HuH-7.5 (cell line): ENCODE measurements at places on chromosomes 16 and 17.

GRCh38 chr17:81242421-81243332, 3.6 kb downstream of the NDUFAF8 start:
- no peak for DNase-seq

- no peak for DNase-seq
Measured at GRCh38 chr17:78300962-78301820, 58.7 kb downstream of the SOCS3 start.

DNA sequence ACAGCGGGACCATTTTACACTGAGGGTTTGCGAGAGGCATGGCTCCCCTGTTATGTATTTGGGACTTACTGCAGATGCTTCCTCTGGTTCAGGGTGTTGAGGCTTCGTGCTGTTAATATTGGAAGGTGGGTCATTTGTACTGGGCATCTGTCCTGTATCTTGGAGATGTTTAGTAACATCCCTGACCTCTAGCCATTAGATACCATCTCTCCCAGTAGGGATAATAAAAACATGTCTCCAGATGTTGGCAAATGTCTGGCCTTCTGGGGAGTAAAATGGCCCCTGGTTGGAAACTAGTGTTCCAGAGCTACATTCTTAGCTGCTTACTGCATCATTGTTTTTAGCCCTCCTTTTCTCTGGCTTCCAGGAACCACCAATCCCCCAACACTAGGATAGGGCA, 388.0 kb downstream of the WWOX start:
- DNase-seq: no peak

DNA sequence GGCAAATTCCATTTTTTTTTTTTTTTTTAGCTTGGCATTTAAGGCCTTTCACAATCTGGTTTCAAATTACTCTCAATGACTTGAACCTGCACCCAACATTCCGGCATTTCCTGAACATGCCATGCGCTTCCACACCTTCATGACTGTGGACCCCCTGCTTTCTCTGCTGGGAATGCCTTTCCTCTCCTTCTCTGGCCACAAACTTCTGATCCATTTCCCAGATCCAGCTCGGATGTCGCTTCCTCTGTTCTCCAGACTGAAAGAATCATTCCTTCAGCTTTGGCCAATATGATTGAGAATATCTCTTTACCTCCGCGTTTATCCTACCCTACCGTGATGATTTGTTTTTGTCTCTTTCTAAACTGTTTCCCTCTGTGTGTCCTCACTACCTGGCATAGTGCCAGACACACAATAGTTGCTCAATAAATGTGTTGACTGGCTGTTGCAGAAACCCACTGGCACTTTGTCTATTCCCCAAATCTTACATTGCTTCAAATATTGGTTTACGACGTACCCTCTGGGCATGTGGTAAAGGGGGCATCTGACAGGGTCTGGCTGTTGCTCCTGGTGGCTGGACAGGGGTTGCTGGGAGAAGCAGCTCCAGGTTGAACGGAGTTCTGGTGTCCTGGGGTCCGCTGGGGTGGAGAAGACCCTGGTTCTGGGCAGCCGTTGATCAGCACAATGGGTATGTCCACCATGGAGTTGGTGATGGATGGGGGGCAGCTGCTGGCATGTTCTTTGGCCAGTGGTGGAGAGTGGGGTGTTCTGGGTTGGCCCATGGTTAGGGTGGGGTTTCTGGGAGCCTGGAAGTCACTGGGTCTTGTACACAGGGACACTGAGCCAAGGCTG, 14.7 kb downstream of the TNS4 start:
- no peak for DNase-seq

DNA sequence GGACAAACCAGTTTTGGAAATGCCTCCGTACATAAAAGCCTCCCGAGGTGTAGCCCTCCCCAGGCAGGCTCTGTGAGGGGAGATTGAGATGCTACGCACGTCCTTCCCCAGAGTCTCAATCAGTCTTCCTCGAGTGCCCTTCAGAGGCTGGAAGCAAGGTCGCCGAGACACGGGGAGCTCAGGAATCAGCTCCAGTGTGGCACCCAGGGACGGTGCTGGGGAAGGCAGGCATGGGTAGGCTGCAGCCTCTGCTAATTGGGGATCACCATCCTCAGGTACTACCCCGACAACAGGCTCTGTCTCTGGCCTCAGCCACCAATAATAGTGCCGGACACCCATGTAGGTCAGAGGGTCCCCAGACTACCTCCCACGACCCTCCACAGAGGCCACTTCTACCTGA, 28.1 kb upstream of the GSG1L start:
- no peak for DNase-seq

DNA sequence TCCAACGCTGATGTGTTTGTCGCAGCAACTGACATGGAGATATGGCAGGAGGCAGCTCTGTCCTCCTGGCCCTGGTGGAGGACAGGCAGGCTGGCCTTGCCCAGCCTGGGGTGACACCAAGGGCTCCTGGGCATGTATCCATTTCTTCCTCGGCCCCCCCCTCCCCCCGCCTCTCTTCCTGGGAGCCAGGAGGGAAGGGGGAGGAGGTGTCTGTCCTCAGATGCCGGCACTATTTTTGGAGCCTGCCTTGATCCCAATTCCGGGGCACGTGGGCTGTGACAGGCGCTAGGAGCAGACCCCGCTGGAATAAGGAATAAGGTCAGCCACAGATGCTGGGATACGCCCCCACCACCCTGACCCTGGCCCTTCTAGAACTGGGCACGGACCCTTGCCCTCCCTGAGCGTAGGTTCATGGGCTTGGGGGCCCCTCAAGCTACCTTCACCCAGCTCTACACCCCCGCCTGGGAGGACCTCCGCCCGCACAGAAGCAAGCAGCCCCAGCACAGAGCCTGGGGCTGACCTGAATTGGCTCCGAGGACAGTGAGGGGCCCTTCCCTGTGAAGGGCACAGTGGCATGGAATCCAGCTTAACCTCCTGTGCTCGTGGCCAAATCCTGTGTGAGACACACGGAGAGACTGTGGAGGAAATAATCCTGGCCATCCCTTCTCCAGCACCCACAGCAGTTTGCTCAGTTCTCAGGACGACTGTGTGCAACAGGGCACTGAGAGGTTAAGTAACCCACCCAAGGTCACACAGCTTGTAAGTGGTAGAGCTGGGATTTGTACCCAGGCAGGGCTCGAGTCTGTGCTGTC, 24.1 kb downstream of the SEC14L5 start:
- no peak for DNase-seq

DNA sequence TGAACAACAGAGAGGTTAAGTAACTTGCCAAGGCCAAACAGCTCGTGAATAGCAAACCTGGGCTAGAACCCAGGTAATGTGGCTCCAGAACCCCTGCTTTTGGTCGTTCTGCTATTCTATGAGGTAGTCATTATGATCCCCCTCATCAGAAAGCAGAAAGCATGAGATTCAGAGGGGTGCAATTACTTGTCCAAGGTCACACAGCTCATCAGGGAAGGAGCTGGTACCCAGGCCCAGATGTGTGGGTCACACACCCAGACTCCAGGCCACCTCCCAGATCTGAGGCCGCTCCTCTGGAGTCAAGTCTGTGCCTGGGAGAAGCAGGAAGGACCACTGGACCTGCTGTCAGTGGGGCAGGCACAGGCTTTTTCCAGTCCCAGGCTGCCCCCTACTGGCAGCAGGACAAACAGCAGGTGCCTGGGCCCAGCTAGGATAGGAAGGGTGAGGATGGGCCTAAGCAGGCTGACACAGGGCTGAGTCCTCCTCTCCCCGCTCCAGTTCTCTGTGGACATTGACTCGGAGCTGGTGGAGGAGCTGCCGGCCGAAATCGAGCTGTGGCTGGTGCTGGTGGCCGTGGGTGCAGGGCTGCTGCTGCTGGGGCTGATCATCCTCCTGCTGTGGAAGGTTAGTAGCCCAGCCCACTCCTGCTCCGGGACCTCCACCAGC, 7.8 kb upstream of the PDK2 start:
- DNase-seq: peak; percentile 90

DNA sequence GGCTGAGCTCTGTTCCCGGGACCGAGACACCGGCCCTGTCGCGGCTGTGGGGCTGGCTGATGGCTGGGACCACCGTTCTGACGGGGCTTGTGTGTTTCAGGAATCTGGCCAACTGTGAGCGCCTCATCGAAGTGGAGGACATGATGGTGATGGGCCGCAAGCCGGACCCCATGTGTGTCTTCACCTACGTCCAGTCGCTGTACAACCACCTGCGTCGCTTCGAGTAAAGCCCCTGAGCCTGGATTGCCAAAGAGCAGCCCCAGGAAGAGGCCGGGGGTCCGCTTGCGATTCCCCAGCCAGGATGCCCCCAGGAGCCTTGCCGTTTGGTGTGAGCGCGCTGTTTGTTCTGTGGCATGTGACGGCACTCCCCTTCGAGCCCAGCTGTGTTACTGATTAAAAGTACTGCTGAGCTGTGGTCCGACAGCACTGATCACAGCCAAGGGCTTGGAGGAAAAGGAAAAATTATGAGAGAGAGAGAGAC, 23.0 kb downstream of the SMTNL2 start:
- DNase-seq: no peak

DNA sequence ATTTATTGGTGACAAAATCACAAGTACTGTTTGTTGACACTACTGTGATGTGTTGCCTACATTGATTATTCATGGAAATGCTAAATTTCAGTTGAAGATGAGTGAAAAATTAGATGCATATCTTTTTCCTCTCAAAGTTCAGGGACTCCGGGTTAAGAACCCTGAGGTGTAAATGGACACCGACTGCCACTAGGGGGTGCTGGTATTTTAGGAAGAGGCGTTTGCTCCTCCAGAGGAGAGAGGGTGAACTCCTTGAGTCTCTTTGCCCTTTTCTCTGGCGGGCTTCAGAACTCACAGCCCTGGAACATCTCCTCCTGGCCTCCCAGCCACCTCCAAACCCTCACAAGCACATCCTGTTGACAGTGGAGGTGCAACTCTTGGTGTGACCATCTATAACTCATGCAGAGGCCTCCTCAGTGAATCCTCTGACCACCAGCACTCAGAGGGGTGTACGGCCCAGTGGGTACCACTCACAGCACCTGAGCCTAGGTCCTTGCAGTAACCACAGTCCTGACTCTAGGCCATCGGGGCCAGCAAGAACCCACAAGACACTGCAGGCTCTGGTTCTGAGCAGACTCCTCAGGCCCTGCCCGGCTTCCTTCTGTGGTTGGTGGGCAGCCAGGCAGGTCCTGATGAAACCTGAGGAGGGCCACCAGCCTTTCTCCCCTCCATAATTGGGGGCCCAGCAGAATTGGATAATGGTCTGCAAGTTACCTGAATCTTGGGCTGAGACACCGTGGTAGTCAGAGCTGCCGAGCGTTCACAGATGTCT, 26.2 kb upstream of the PIK3R5 start:
- DNase-seq: no peak

GRCh38 chr16:4180511-4180910, 61.4 kb downstream of the SRL start:
- no peak for DNase-seq

GRCh38 chr17:44522883-44523671, 19.9 kb upstream of the GPATCH8 start:
- peak; percentile 82 for DNase-seq

- DNase-seq: no peak
Measured at GRCh38 chr17:73340093-73340596, 28.3 kb upstream of the CDC42EP4 start.

- DNase-seq: no peak
Measured at GRCh38 chr17:42171831-42172230, 9.1 kb downstream of the KCNH4 start.

- DNase-seq: no peak
Measured at GRCh38 chr17:37051833-37052232, 103.1 kb downstream of the AATF start.

- no peak for DNase-seq
Measured at GRCh38 chr17:57268181-57268580, 11.9 kb downstream of the MSI2 start.

DNA sequence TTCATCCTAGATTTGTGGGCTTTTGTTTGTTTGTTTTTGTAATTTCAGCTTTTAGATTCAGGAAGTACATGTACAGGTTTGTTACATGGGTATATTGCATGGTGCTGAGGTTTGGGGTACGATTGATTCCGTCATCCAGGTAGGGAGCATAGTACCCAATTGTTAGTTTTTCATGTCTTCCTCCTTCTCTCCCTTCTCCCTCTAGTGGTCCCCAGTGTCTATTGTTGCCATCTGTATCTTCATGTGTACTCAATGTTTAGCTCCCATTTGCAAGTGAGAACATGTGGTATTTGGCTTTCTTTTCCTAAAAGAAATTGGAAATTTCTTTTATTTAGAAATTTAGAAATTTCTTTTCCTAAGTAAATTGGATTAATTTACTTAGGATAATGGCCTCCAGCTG, 37.1 kb upstream of the BCAS3 start:
- peak; percentile 59 for DNase-seq

GRCh38 chr17:37300683-37301082, 75.1 kb upstream of the C17orf78 start:
- no peak for DNase-seq

- DNase-seq: peak; percentile 15
Measured at GRCh38 chr17:9905902-9906301, 831 bp upstream of the RCVRN start.

DNA sequence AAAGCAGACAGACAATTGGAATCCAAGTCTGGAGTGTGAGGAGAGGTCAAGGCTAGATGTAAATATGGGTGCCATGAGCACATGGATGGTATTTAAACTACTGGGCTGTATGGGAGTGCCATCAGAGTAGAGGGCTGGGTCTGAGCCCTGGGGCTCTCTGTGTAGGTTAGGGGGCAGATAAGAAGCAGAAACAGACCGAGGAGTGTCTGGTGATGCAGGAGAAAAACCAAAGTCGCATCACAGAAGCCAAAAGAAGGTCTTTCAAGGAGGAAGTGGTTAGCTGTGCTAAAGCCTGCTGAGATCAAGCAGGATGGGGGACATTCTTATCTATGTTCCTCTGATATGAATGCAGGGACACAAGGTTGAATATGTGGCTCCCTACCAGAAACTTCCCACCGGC, 1.9 kb downstream of the TSEN54 start:
- no peak for DNase-seq

GRCh38 chr16:9134739-9135138, 43.3 kb downstream of the HAPSTR1 start:
- peak; percentile 26 for DNase-seq

- no peak for DNase-seq
Measured at GRCh38 chr16:75443298-75443697, 10.0 kb upstream of the CFDP1 start.

GRCh38 chr17:60406887-60407286, 15.0 kb upstream of the USP32 start:
- DNase-seq: no peak

DNA sequence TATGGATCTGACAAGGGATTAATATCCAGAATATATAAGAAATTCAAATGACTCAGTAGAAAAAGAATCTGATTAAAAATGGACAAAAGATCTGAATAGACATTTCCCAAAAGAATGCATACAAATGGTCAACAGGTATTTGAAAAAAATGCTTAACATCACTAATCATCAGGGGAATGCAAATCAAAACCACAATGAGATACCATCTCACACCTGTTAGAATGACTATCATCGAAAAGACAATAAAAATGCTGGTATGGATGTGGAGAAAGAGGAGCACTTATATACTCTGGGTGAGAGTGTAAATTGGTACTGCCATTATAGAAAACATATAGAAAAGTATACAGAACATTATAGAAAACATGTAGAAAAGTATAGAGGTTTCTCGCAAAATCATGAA, 16.4 kb upstream of the HS3ST2 start:
- DNase-seq: no peak
